ENCODE measurements at places on chromosomes 7 and 10.

- DNase-seq, result no peak
These were observed 174.4 kb downstream of the PRKCQ start for GRCh38 chr10:6405713-6406112.

GRCh38 chr7:129607471-129608120 lies 3.9 kb upstream of the NRF1 start:
- peak; percentile 9 for DNase-seq

- DNase-seq, result no peak
These were observed 37.5 kb downstream of the ENO4 start for GRCh38 chr10:116886772-116887171.

DNA sequence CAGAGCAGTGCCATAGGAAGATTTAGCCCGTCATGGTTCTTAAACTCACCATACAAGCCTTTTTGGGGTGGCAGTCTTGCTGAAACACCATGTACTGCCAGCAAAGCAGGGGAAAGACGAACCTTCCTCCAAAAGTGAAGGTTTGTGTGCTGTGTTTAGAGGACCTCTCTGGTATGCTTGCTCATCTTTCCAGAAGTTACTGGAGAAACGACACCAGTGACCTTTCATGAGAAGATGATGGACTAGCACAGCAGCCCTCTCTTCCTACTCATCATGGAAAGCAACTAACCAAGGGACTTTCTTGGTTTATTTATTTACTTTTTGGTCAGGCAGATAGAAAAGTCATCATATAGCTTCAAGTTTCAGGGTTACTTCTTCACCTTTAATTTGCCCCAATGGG lies 247.4 kb downstream of the PTEN start:
- no peak for DNase-seq

DNA sequence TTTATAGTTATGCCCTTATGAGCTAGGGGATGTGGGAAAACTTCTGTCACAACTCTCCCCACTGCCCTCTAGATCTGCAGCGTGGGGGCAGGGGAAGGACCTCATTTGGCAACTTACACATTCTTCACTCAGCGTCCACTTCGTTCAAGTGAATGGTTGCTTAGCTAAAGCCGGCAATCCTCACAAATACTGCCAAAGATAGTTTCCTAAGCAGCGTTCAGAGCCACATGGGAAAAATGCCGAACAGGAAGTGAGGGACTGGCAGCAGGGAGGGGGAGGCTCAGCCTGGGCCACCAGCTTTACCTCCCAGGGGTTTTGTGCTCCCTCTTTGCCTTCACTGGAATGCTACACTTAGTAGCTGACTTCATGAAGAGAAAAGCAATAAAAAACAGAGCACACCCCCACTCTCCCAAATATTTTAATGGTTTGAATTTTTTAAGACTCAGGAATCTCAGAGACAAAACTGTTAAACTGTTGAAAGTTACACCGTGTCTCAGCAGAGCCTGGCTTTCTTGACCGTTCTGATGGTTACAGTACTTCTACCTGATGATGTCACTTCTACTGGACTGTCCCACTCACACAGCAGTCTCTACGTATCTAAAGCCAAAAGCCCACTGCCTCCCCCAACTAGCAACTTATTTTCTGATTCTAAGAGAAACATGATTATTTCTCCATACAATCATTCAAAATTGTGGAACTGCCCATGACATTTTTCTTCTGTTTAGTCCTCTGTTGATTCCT lies 10.4 kb downstream of the GRM3 start:
- DNase-seq, result no peak

DNA sequence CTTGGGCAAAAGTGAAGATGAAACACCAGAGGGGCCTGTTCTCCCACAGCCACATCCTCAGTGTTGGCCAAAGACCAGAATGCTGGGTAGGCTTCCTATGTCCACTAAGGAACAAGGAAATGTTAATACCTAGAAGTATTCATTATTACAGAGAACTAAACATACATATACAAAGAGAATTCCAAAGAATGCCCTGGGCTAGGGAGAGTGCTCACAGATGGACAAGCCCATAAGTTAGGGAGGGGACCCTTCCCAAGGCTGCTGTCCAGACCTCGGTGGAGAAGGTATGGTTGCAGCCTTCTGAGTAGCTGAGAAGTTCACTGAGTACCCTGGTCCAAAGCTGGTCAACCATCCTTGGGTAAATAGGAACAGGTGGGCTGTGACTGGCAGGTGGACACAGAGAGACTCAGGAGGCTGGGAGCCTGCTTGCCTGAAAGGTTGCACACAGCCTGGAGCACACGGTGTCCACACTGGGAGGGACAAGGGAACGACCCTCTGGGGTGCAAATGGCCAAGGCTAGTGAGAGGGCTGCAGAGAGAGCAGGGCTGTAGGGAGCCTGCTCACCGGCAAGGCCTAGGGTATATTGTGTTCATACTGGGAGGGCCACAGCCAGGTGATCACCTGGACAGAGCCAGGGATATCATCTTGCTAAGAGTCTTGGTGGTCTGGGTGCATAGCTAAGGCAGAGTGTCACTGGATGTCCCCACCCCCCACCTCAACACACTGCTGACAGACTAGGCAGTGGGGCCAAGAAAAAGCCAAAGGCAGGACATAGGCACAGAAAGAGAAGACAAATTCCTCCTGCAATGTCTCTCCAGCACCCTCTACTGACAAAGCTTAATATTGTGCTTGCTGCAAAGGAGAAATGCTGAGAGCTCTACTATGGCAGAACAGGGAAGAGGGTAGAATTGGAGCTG lies 40.3 kb downstream of the CPVL start:
- no peak for DNase-seq

DNA sequence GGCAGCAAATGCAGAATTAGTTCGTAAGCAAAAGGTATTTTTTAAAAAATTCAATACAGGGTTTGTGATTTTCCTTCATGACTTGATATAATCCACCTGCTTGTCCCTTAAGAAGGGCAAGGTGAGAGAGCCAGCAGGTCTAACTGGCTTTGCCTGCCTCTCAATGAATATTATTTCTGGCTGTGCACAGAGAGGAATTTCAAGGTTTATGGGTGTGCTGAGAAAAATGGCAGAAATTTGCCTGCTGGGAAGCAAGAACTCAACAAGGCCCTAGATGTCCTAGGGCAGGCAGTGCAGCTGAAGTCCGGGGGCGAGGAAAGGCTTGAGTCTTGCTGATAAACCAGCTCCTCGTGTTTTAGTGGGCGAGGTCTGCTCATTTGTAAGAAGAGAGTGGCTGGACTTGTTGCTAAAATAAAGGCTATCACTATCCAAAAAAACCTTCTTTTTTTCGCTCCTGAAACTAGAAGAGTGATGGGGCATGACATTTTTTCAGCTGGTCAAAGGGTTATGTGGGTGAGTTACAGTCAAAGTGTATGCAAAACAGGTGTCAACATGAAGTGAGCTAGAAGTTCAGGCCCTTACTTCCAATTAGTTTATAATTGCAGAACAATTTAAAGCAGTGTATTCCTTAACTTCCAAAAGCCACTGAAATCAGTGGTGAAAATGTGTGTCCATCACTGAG lies 385.8 kb upstream of the KLF6 start:
- DNase-seq, result no peak

DNA sequence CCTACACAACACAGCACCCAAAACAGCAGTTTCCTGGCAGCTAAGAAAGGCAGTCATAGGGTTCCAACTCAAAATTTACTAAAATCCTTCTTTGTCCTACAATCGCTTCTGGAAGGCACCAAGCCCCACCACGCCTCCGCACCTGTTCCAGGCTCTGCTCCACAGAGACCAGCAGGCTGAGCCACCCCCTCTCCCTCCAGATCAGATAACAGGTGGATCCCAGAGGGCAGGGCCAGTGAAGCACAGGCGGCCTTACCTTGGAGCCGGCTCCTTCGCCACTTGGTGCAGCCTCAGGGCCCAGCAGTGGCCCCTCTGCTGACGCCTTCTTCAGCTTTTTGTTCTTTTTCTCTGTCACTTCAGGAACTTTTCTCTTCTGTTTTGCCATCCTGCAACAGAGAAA lies 33.0 kb downstream of the ZFAND2A start:
- DNase-seq, result no peak

DNA sequence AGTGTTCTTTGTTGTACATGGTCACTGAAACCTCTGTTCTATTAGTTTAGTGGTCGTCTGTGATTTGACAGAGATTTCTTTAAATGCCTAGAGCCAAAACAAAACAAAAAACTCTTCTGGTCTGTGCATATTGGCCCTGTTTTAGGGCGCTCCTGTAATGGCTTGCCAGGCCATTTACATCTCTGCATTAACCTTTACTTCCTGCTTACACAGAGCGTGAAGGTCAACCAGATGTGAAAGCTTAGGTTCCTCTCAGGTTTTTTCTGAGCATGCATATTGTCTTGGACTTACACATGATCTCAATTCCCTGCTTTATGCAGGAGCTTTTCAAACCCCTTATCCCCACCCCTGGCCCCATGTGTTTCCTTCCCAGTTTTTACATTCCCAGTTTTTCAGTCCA lies 9.6 kb downstream of the ZNF37A start:
- DNase-seq, result no peak

DNA sequence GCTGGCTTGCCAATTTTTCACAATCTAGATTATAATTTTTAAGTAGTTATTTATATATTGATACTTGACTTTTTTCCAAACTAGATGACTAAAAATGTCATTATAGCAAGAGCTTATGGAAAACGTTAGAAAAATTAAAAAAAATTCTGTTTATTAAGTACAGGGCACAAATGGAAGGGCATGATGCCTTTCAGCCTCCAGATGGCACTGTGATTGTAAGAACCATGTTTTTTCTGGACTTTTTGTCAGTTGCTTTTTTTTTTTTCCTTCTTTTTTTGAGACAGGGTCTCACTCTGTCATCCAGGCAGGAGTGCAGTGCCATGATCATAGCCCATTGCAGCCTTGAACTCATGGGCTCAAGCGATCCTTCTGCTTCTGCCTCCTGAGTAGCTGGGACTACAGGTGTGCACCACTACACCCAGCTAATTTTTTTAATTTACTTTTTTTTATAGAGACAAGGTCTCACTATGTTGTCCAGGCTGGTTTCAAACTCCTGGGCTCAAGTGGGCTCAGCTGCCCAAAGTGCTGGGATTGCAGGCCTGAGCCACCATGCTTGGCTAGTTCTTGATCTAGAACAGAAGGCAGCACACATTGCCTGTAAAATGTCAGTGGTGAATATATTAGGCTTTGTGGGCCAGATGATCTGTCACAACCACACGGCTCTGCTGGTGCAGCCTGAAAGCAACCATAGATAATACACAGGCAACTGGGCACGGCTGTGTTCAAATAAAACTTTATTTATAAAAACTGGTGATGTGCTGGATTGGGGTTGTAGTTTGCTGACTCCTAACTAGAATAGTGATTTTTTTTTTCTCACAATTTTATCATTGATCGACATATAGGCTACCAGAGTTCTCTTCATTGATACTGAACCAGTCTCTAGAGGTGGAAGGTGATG lies 27.4 kb downstream of the UCMA start:
- no peak for DNase-seq

All from stimulated activated CD4-positive, alpha-beta T cell treated with anti-CD3 and anti-CD28 coated beads, TNF-alpha, amount 100 ng/mL, for 1 hour (primary cell).